ENCODE measurements at places on chromosomes 12 and 14.

GRCh38 chr14:65413739-65414045, 1.2 kb downstream of the FUT8 start:
- DNase-seq, result no peak

- DNase-seq, result no peak
Observed at GRCh38 chr14:104390221-104390931, 189.2 kb upstream of the C14orf180 start.

DNA sequence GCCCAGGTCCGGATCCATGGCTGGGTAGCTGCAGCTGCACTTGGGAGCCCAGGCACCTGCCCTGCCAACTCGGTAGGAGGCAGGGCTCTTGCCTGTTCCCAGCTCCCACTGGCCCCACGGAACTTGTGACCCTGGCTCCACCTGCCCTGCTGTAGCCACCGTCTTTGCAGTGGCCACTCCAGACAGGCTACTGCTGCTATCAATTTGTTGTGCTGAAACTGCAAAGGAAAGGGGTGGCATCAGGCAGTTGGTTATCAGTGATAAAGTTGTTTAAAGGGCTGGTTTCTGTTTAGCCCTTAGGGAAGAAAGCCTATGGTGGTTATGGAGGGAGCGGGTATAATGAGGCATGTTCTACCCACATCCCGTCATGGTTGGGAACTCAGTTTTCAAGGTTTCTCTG, 32.1 kb upstream of the ARID2 start:
- DNase-seq, result no peak

GRCh38 chr12:108432423-108433121, 82.5 kb upstream of the FICD start:
- no peak for DNase-seq

- peak; percentile 47 for DNase-seq
Observed at GRCh38 chr14:91946622-91947474, 646 bp downstream of the FBLN5 start.

GRCh38 chr12:46839964-46840363, 14.2 kb upstream of the SLC38A4 start:
- DNase-seq, result no peak
